Activated naive CD8-positive, alpha-beta T cell treated with anti-CD3 and anti-CD28 coated beads for 36 hours (primary cell): ENCODE measurements at places on chromosomes 2 and 18.

DNA sequence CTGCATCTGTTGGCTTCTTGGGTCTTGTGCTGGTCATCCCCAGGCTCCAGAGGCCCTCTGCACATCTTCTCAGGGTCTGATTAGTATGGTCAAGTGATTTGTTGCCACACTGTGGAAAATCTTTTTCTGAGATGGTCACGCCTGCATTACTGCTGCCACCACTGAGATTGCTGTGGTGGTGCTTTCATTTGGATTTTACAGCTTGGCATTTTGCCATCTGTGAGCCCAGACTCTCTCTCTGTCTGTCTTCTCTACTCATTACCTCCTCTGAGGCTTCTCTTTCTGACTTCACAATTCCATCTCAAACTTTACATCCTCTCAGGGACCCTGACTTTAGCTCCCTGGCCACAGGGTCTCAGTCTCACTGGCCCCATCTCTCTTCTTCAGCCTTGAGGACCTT, 154.6 kb downstream of the LRRTM1 start:
- no peak for DNase-seq

GRCh38 chr18:50647792-50648191, 87.9 kb downstream of the MAPK4 start:
- no peak for DNase-seq

GRCh38 chr18:77393519-77393918, 143.9 kb downstream of the GALR1 start:
- no peak for DNase-seq

DNA sequence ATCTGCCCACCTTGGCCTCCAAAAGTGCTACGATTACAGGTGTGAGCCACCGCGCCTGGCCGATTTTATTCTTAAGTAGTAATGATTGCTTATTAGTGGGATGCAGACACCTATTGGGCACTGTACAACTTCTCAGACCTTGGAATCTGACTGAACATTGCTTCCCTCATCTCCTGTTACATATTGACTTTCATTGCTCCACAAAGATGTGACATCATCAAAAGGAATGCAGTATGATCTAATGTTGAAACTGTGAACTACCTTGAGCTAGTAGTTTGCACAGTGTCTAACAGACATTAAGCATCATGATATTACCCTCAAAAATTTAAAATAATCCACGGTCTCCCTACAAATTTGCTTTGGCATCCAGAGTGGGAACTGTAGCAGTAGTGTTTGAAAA, 109.8 kb upstream of the SIX2 start:
- DNase-seq: no peak

GRCh38 chr2:223835701-223836532, 1.5 kb downstream of the AP1S3 start:
- peak; percentile 11 for DNase-seq

GRCh38 chr18:45084206-45084605, 403.5 kb downstream of the SETBP1 start:
- DNase-seq: no peak

- DNase-seq: no peak
Measured at GRCh38 chr2:241255542-241256167, 59.8 kb downstream of the HDLBP start.

GRCh38 chr2:190811811-190812210, 68.8 kb upstream of the GLS start:
- DNase-seq: no peak

DNA sequence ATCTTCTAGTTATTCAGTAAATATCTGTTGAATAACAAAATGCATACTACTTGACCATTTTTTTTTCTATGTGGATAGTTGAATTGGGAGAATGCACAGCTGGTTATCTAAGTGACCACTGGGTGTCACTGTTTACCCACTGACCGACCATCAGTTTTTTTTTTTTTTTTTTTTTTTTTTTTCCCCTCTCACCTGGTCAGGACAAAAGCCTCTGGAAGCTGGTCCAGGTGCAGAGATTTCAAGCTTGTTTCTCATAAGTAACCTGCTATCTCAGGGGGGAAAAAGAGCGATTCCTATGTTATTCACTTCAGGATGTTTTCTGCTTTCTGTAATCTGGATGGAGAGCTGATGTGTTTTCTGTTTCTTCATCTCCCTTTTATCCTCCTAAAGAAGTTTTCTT, 256.0 kb downstream of the DCDC2C start:
- DNase-seq: no peak

DNA sequence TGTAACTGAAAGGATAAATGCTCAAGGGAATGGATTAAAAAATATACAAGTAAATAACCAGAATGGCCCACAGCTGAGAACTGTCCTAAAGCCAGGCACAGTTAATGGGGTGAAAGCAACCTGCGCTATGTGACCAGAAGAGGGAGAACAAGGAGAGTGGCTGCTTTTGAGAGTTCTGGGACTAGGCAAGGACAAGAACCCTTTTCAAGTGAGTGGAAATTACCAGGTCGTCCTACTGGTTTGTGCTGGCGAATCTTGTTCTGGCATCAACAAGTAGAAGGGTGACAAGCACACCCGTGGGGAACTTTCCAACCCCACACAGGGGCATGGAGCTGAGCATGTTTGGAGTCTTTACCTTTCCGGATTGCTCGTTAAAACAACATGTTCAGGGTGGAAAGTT, 82.8 kb downstream of the TMEM17 start:
- no peak for DNase-seq

- DNase-seq: no peak
Measured at GRCh38 chr2:1752751-1753150, 8.4 kb upstream of the PXDN start.

DNA sequence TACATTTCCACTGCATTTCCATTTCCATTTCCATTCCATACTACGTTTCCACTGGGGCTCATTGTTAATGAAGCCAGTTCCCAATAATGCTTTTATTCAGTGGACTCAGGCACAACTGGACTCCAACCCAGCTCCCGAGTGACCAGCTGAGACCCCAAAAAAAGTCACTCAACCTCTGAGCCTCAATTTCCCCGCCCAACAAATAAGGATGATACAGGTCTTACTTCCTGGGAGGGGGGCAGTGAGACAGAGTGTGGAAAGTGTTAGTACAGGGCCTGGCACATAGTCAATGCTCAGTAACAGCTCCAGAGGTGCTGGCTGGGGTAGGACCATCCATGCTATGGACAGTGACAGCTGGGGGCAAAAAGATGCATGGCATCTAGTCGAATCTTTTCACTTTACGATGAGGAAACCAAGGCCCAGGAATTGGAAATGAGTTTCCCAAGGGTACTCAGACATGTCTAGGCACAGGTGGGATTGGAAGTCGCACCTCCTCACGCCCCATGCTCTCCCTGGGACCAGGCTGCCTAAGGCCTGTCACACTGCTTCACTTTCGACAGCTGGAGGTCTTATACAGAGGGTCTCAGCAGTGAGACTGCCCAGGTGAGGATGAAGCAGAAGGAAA, 226.5 kb downstream of the ANAPC1 start:
- no peak for DNase-seq

GRCh38 chr2:168684921-168685599, 117.4 kb upstream of the NOSTRIN start:
- DNase-seq: no peak

- no peak for DNase-seq
Measured at GRCh38 chr2:42575458-42576064, 7.1 kb downstream of the MTA3 start.

GRCh38 chr2:239157269-239157668, 243.6 kb downstream of the HDAC4 start:
- no peak for DNase-seq
